Activated T-cell treated with anti-CD3 and anti-CD28 coated beads, Interleukin-2, amount 50 U/mL, for 72 hours (primary cell): ENCODE measurements at places on chromosomes 3 and 15.

DNA sequence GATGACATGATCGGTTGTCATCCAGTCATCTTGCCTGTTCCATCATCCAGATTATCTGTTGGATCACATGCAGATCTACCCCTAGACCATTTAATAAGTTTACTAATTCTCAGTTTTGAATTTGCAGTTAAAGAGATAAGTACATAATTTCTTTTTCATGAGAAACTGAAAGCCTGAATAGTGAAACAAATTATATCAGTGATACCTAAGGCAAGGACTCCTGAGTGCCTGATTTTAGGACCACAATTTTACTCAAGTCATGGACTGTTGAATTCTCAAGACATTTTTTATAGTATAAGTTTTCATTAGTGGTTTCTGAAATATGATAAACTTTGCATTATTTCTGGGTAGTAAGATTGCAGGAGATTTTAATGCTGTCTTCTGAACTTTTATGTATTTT is 13.2 kb downstream of the SIDT1 start:
- no peak for DNase-seq

GRCh38 chr3:81152156-81152555 is 609.3 kb downstream of the GBE1 start:
- no peak for DNase-seq

GRCh38 chr3:13069495-13069894 is 3.7 kb downstream of the IQSEC1 start:
- DNase-seq = peak; percentile 73

DNA sequence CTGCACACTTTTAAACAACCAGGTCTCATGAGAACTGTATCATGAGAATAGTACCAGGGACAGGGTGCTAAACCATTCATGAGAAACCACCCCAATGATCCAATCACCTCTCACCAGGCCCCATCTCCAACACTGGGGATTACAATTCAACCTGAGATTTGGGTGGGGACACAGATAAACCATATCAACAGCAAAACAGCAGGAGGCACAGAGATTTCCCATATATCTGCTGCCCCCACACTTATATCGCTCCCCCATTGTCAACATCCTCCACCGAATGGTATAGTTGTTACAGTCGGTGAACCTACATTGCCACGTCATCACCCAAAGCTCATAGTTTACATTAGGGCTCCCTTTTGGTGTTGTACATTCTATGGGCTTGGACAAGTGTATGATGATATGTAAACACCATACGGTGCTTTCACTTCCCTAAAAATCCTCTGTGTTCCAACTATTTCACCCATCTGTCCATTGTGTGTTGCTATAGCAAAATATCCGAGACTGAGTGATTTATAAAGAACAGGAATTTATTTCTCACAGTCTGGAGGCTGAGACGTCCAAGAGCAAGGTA is 224.8 kb downstream of the FAM43A start:
- DNase-seq = no peak

DNA sequence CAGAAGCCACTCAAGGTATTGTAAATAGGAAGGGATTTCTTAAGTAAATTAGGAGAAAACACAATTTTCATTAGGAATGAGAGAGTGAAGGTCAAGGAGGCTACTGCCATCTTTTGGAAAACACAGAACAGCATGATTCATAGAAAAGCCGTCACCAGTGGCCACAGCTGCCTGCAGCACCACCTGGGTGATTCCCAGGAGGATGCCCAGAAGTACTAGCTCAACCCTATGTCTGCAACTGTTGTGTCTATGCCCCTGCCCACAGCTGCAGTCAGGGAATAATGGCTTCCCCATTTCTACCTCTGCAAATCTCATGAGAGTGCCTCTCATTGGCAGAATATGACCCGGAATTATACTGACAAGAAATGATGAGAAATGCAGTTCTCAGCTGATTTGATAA is 300.0 kb downstream of the IGSF11 start:
- DNase-seq = no peak
